ENCODE measurements at places on chromosomes 16 and 17. TPM values are rescaled to one million over a fixed set of nuclear protein-coding genes. Genes with fewer than 3 reads are reported as not detected.

DNA sequence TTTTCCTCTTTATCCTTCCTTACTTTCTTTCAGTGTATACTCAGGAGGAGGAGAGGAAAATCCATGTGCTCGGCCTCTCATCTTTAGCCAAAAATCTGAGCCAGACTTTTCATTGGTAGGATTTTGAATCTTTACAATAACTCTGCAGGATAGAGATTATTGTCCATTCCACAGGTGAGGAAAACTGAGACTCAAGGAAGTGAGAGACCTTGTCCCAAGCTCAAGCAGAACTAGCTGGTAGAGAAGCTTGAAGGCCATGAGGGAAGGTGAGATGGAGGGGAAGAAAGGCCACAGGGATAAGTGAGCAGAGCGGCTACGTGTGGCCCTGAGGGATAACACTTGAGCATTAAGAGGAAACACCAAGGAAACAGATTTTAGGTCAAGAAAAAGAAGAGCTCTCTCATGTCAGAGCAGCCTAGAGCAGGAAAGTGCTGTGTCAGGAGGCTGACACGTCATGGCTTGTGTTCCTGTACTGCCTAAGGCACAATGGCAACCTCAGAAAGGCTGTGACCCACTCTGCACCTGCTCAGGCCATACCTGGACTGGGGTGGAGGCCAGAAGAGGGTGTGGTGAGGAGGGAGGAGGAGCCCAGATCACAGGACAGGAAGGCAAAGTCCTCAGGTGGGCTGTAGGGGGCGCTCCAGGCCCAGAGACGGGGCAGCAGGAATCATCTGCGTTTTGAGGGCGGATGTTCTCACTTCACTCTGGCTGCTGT, 11.9 kb downstream of the MT4 start:
- peaks cover 10% of the 10 kb centered on the region for H3K4me1 ChIP-seq
- peak; percentile 81 for DNase-seq
- no peak overlapping the region for H3K27ac ChIP-seq
- H3K27me3 ChIP-seq, result peaks cover 23% of the 10 kb centered on the region
- no peaks in the 10 kb centered on the region for H3K36me3 ChIP-seq
- no peak overlapping the region for H3K4me3 ChIP-seq

- H3K27me3 ChIP-seq, result no peaks in the 10 kb centered on the region
- H3K4me3 ChIP-seq, result no peak overlapping the region
- peaks cover 35% of the 10 kb centered on the region for H3K4me1 ChIP-seq
- H3K27ac ChIP-seq, result no peak overlapping the region
Measured at GRCh38 chr17:78318407-78318806, 41.5 kb downstream of the SOCS3 start.

GRCh38 chr17:7251661-7252175, at the start of gene CTDNEP1:
TSS of gene CTDNEP1 (minus strand) at chr17:7251734. CDS start at chr17:7251296, 438 bp downstream.
- H3K27me3 ChIP-seq, result peaks cover 5% of the 10 kb centered on the region
- H3K4me1 ChIP-seq, result peaks cover 42% of the 10 kb centered on the region
- H3K36me3 ChIP-seq, result peaks cover 32% of the 10 kb centered on the region
- H3K27ac ChIP-seq, result peak within 1 kb of the TSS; percentile 99
- DNase-seq, result peak; percentile 99

GRCh38 chr17:9844153-9844552, 18.4 kb downstream of the GLP2R start:
- no peaks in the 10 kb centered on the region for H3K4me1 ChIP-seq
- DNase-seq, result no peak
- no peaks in the 10 kb centered on the region for H3K36me3 ChIP-seq
- no peak overlapping the region for H3K27ac ChIP-seq
- no peaks in the 10 kb centered on the region for H3K27me3 ChIP-seq

Gene TUBB3
- 2.6 TPM for total RNA-seq

Gene TRPV3
- 0.51 TPM for total RNA-seq

Gene NUPR1
- total RNA-seq, result not detected

DNA sequence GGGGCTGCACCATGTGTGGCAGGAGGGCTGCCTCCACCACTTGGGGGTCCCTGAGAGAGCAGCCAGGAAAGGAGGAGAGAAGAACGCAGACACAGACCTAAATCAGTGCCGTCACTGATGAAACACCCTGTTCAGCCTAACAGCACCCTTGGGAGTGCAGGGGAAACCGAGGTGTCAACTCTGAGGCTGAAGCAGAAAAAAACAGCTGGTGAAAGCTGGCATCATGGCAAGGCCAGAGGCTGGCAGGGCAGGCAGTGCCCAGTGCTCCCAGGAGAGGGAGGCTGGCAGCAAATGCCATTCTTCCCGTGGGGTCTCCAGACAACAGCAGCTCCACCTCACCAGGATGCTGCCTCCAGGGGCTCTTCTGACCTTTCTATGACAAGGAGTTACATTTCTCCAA, 23.1 kb downstream of the SPHK1 start:
- no peak overlapping the region for H3K4me3 ChIP-seq
- no peaks in the 10 kb centered on the region for H3K27me3 ChIP-seq
- H3K36me3 ChIP-seq, result peaks cover 13% of the 10 kb centered on the region
- no peak overlapping the region for H3K27ac ChIP-seq
- DNase-seq, result no peak

DNA sequence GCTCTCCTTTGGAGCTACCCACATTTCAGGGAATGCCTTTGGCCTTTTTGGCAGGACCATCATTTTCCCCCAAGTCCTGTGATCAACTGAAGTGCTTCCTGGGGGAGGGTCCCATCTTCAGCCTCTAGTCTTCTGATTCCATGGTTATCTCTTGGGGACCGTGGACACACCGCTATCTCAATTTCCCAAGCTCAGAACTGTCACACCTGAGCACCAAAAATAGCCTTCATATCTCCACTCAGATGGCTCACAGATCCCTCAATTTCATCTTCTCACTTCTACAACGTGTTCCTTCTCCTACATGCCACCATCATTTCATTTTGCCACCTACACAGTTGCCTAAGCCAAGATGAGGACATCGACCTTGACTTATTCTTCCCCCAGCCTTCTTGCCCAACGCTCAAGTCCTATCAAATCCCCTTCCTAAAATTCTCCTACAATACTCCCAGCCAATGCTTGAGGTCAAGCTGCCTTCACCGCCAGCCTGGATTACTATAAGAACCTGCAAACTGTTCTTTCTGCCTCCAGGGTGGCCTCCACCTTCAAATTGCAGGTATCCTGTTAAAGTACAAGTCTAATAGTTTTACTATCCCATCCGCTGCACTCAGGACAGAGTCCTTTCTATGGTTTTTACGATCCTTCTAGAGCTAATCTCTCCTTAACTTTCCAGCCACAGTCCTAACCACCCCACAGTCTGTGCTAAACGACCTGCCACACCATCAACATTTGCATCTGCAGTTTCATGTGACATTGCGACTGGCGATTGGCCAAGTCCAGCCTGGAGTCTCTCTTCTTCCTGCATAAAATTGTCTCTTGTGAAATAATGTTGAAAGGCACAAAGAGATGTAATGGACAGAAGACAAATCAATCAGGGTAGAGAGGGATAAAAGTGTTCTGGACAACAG, 6.2 kb downstream of the ATP6V0D1 start:
- no peak overlapping the region for H3K27ac ChIP-seq
- no peak for DNase-seq
- peaks cover 12% of the 10 kb centered on the region for H3K4me1 ChIP-seq
- H3K36me3 ChIP-seq, result no peaks in the 10 kb centered on the region
- H3K27me3 ChIP-seq, result no peaks in the 10 kb centered on the region

Gene CNGB1
- total RNA-seq, result not detected

Gene ELMO3
- 8.5 TPM for total RNA-seq

DNA sequence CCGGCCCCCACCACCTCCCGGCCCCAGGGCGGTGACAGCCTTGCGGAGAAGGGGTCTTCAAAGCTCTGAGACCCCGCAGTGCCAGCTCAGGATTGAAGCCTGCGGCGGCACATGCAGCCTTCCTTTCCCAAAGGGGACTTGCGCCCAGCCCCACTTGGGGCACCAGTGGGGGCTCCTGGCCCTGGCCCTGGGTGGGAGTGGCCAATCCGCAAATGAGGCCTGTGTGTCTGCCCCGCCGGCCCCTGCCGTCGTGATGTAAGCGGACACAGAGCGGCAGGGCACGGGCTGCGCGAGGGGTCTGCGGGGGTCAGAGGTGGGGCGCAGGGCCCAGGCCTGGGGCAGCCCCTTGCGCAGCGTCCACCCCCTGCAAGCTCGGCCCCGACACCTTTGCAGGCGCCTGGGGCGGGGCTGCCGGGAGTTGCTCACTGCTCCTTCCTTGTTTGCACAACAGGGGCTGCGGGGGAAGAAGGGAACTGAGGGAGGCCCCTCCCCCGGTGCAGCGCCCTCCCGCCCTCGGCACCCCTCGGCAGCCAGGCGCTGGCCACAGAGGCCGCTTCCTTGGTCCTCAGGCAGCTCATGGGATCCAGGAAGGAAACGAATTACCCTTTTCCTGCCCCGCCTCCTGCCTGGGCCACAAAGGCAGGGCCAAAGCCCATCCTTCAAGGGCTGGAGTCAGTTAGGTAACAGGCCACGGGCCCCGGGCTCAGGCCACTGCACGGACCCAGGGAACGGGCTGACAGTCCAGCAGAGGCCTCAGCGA, 2.9 kb downstream of the SLC16A3 start:
- no peaks in the 10 kb centered on the region for H3K27me3 ChIP-seq
- no peak for DNase-seq
- peaks cover 4% of the 10 kb centered on the region for H3K36me3 ChIP-seq
- H3K4me3 ChIP-seq, result peak overlapping the region; percentile 26

Gene TP53TG3C
- not detected for total RNA-seq

DNA sequence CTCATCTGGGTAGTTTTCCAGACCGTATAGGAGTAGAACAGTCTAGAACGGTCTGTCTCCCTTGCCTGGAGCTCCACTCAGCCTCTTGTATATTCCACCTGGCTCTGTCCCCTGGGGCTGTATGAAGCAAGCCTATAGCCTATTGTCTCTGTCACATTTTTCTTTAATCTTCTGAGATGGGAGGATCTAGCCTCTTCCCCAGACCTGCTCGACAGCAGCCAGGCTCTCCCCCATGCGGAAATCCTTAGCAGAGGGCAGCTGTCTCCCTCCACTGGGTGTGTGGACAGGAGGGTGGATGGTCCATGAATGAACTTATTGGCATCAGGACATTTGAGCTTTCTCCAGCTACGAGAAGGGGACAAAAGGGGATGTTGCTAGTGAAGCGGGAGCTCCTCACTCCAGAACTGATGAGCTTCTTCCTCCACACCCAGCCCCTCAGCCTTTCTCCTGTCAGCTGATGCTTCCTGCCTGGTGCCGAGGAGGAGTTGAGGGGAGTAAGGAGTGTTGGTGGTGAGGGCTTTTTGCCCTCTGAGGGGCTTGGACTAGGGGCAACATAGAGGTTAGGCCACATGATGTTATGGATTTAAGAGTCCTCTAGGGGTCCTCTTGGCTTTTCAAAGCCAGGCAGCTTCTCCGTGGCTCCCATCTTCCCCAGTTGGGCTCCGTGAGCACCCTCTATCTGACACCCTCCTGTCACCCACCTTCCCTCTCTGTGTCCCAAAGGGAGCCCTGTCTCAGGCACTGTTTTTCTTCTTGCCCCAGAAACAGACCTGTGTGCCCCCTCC, 28.0 kb downstream of the ARHGAP23 start:
- no peaks in the 10 kb centered on the region for H3K4me1 ChIP-seq
- H3K36me3 ChIP-seq, result no peaks in the 10 kb centered on the region
- peaks cover 29% of the 10 kb centered on the region for H3K27me3 ChIP-seq

GRCh38 chr17:58321571-58322525, 6.7 kb downstream of the TSPOAP1 start:
- no peaks in the 10 kb centered on the region for H3K27me3 ChIP-seq
- no peak overlapping the region for H3K4me3 ChIP-seq
- peaks cover 36% of the 10 kb centered on the region for H3K36me3 ChIP-seq
- peaks cover 27% of the 10 kb centered on the region for H3K4me1 ChIP-seq

Gene ABCC6
- total RNA-seq, result not detected

Gene TP53TG3
- total RNA-seq, result not detected

DNA sequence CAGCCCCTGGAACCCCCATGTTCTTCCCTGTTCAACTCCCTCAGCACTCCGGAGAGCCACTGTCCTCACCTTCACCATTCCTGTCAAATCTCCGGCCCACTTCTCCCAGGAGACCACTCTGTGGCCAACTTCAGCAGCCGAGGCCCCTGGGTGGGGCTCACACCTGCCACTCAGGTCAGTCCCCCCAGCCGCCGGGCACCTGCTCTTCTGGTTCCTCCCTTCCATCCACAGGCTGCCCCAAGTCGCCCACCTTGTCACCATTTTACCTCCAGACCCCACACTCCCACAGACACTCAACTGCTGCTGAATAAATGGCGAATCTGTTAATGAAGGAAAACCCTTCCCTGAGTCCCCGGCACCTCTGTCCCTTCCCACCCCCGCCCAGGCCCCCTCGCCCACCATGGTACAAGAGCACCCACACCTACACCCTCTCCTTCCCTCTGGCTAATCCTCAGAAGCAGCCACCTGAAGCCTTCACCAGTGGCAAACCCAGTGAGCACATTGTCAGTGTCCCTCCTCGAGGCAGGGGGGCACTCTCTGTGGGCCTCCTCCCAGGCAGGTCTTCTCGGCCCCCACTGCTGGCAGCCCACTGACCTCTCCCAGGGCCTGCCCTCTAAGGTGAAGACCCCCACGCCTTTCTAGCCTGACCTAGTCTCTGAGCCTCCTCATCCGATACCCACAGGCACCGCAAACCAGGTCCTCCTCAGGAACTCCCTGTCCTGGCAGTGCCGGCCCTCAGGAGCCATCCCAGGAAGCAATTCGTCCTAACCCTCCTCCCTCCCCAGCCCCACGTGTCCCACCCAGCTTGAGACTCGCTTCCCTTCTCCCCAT, 8.2 kb downstream of the CANT1 start:
- H3K36me3 ChIP-seq, result peaks cover 20% of the 10 kb centered on the region
- H3K4me1 ChIP-seq, result peaks cover 10% of the 10 kb centered on the region
- no peaks in the 10 kb centered on the region for H3K27me3 ChIP-seq
- H3K27ac ChIP-seq, result no peak overlapping the region
- H3K4me3 ChIP-seq, result no peak overlapping the region

Gene KRTAP1-5
- total RNA-seq, result not detected

DNA sequence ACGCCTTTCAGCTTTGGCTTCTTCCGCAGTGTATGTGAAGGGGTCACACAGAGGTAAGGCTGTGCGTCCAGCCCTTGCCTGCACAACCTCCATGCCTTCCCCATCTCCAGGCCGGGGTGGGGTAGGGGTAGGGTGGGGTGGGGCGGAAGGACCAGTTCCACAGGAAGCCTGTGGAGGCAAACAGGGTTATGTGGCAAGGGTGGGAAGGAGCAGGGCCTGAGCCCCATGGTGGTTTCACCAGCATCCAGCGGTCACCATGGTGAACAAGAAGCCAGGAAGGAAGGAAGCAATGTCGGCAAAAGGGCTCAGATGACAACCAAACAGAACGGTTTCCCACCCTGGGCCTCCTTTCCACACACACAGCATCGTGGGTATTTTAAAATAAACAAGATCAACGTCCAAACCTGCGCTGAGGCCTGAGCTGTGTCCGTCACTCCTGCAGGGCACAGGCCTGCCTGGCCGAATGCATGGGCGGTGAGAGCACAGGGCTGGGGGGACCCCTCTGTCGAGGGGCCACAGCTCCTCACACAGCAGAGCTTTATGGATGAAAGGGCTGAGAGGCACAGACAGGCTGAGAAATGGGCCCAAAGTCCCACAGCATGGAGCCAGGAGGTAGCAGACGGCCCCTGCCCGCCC, 80.5 kb downstream of the ZNF778 start:
- H3K4me1 ChIP-seq, result peaks cover 32% of the 10 kb centered on the region
- peak overlapping the region; percentile 76 for H3K27ac ChIP-seq
- H3K27me3 ChIP-seq, result no peaks in the 10 kb centered on the region
- DNase-seq, result no peak

DNA sequence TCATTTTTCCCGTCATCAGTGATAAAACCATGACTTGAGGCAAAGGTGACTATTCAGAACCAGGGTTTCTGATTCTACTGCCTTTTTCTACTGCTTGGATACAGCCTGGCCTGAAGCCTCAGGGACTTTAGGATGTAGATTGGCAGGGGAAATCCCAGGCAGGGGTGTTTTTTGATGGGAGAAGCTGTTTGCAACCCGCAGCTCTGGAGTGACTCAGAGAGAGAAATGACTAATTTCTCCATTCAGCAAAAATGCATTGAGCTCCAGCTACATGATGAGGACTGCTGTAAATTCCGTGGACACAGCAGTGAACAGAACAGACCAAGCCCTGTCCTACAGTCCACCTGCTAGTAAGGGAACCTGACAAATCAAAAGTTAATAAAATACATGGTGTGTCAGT, 560.6 kb downstream of the CDH13 start:
- peaks cover 7% of the 10 kb centered on the region for H3K4me1 ChIP-seq
- H3K36me3 ChIP-seq, result no peaks in the 10 kb centered on the region
- H3K4me3 ChIP-seq, result no peak overlapping the region

Measured in activated T-helper 1 cell treated with anti-CD3 and anti-CD28 coated beads, Interleukin-12 subunit alpha, Interleukin-12 subunit beta, Interleukin-2, Interleukin-4 antibody, amounts not matched to agents 30 ng/mL and 10 ng/mL and 1 ng/mL, durations not matched to agents 14 hours and 24 hours and 36 hours (primary cell).